ENCODE measurements at places on chromosomes 3 and 15. TPM values are rescaled to one million over a fixed set of nuclear protein-coding genes. Genes with fewer than 3 reads are reported as not detected.

Gene DPH6
- 27.9 TPM for total RNA-seq

Gene CPN2
- total RNA-seq = not detected

Gene CCDC33
- not detected for total RNA-seq

Gene ROBO2
- total RNA-seq = 1.1 TPM

Gene ALPK3
- 3.1 TPM for total RNA-seq

Gene EMC7
- 47.8 TPM for total RNA-seq

Gene POC1A
- 2.0 TPM for total RNA-seq

Gene GP5
- total RNA-seq = not detected

Gene CASR
- not detected for total RNA-seq

Gene C3orf49
- total RNA-seq = not detected

Gene CORO2B
- total RNA-seq = 4.7 TPM

Gene ADCY5
- total RNA-seq = 36.1 TPM

Gene GPR176
- total RNA-seq = 23.9 TPM

Gene HACD2
- total RNA-seq = 31.7 TPM

Gene RAD18
- total RNA-seq = 5.5 TPM

Gene SYNPR
- total RNA-seq = not detected

Gene COL6A6
- total RNA-seq = 0.79 TPM

Gene GABRA5
- not detected for total RNA-seq

Gene ARGFX
- not detected for total RNA-seq

Gene MRAS
- total RNA-seq = 107 TPM

Gene CLDN16
- 0.37 TPM for total RNA-seq

Gene SSR3
- 81.0 TPM for total RNA-seq

Gene LRRC31
- total RNA-seq = not detected

Gene DAZL
- not detected for total RNA-seq

Gene RLBP1
- total RNA-seq = not detected

Gene IMPG2
- total RNA-seq = 0.56 TPM

Gene MED12L
- total RNA-seq = 0.16 TPM

Gene PLA2G4D
- 0.09 TPM for total RNA-seq

Gene NCK1
- total RNA-seq = 53.4 TPM

Gene TSC22D2
- total RNA-seq = 30.0 TPM

Gene ACP3
- total RNA-seq = 4.6 TPM

Gene CSTA
- total RNA-seq = 6.7 TPM

Gene SPSB4
- 0.65 TPM for total RNA-seq

Gene ACAD9
- total RNA-seq = 48.9 TPM

Gene NAALADL2
- total RNA-seq = 9.1 TPM

Gene LYZL4
- total RNA-seq = not detected

Gene B3GALNT1
- total RNA-seq = 6.3 TPM

Gene MESP2
- not detected for total RNA-seq

Gene PAK6
- 0.72 TPM for total RNA-seq

Gene SPPL2A
- total RNA-seq = 156 TPM

Gene GPR27
- 0.84 TPM for total RNA-seq

Gene CTXN2
- not detected for total RNA-seq

Gene CLEC3B
- 297 TPM for total RNA-seq

Gene CD86
- total RNA-seq = 10.7 TPM

Gene HYAL1
- total RNA-seq = 32.3 TPM

Gene TBC1D2B
- total RNA-seq = 134 TPM

Gene TLR9
- not detected for total RNA-seq

Gene ECT2
- 8.7 TPM for total RNA-seq

Gene SCAANT1
- total RNA-seq = not detected

Gene CIB2
- total RNA-seq = 3.2 TPM
